GM23248 (cell line): ENCODE measurements at places on chromosomes 2 and 18. TPM values are rescaled to one million over a fixed set of nuclear protein-coding genes. Genes with fewer than 3 reads are reported as not detected.
A peak's percentile ranks its signal among the peaks of the same experiment; 100 is the strongest.

GRCh38 chr2:51322613-51323012, 290.7 kb upstream of the NRXN1 start:
- DNase-seq = no peak

The EGR4 gene
- polyA plus RNA-seq = 0.08 TPM in 1 of 2 replicates, not detected in the other

DNA sequence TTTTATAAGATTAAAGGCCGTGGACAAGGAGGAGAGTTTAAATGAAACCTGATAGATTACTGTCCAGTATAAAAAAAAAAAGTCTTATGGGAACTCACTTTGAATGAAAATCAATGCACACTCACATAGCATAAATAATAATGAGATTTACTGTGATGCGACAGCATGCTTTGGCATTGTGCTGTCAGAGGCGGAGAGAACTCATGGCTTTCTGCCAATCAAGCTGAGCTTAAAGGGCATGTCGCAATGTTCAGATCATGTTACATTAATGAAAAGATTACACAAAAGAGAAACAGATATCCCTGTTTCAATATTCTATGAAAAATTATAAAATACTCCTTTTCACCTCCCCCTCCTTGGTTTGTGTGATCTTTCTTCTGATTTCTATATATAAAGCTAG, 310.8 kb downstream of the ERBB4 start:
- DNase-seq = peak; percentile 91

GRCh38 chr2:58698620-58699019, 457.5 kb upstream of the FANCL start:
- DNase-seq = no peak

GRCh38 chr2:31296641-31297287, 62.8 kb downstream of the EHD3 start:
- peak; percentile 83 for DNase-seq

GRCh38 chr2:28547223-28547860, 51.5 kb downstream of the PLB1 start:
- no peak for DNase-seq

- peak; percentile 31 for DNase-seq
These were observed 71.4 kb upstream of the TMEM87B start for GRCh38 chr2:111983478-111984212.

The LRP1B gene
- not detected in 2 replicates for polyA plus RNA-seq

- no peak for DNase-seq
These were observed 121.6 kb downstream of the EHBP1 start for GRCh38 chr2:62826953-62827675.

The DTNA gene
- polyA plus RNA-seq = 5.5 and 6.2 TPM in 2 replicates

The INO80B gene
- polyA plus RNA-seq = 3.8 and 4.9 TPM in 2 replicates

DNA sequence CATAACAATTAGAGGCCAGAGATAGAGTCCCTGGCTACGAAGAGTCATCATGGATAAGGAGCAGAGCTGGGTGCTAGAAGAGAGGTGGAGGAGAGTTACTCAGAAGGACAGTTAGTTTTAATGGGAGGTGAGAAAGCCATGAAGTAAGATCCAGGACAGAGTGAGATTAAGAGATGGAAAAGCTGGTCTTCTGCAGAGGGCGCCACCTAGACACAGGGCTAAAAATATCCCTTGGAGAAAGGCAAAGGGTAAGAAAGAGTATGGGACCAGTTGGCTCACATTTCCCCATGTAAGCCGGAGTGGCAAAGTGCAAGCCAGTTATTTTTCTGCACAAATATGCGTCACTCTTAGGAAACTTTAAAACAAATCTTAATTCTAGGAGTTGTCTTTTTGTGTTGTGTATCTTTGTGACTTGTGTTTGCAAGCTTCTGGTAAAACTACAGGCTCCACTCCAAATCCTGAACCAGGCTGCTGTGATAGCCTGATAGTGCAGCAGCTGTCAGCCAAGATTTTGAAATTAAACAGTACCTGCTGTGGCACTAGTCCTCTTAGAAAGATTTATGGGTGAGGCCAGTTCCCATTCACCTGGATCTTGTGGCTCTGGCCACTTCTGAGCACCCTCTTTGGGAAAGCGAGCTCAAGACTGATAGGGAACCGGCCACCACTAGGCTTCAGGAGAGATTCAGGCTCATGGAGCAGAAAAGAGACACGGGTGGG, 204.2 kb downstream of the TPGS2 start:
- DNase-seq = no peak

- DNase-seq = peak; percentile 28
These were observed 111.4 kb upstream of the PGAP1 start for GRCh38 chr2:197037863-197038398.

The TCF7L1 gene
- polyA plus RNA-seq = 1.8 and 1.9 TPM in 2 replicates

DNA sequence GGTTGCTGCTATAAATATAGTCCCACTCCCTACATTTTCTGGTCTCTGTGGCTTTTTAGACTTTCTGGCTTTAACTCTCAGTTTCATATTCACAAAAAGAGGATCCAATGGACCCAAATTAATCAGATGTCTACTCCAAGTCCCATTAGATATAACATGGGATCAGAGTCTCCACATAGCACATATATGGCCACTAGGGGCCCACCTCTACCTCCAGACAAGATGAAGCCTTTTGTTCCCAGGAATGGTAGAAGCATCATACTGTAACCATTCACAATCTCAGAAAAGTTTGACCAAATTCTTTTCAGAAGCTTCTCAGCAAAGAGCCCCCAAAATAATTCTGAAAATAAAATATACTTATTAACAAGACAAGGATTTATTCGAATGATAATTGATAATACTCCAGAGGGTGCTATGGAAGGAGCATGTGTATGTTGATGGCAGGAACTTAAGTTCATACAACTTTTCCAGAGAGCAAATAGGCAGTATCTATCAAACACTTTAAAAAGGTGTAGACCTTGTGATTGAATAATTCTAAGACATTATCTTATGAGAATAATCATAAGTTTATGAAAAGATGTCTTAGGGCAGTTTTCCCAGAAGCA, 382.3 kb upstream of the CRIM1 start:
- DNase-seq = peak; percentile 57

DNA sequence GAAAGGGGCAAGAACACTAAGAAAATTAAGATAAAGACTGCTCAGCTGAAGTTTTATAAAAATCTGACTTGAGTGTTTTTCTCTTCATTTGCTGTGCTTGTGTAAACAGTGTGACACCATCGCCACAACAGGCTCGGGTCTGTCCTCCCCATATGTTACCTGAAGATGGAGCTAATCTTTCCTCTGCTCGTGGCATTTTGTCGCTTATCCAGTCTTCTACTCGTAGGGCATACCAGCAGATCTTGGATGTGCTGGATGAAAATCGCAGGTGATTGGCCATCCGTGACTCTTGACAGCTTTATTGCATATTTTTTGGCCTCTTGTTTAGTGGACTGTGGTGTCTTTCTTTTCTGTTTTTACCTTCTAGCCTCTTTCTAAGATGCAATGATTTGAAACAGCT, 22.1 kb downstream of the MFF start:
- no peak for DNase-seq

DNA sequence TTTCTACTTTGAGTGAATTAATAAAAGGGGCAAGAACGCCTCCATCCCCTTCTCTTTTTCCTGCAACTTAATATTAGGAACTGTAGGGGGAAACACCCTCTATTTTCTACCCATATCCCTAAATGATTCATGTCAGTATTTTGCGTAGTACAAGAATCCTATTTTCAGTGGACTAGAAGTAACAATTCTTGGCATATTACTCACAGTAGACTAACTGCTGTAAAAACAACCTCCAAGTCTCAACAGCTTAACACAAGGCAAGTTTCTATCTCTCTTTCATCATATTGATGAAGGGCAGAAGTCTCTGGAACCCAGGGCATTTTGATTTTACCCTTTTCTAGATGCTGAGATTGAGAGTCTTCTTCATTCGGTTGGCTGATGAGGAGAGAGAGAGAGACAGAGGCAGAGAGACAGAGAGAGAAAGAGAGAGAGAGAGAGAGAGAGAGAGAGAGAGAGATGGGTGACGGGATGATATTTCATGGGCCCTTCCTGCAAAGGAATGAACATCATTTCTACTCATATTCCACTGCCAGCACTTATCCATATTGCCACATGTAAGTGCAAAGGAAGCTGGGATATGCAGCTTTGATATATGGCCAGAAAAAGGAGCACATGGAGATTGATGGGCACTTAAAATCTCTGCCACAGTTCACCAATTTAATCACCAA, 481.6 kb downstream of the LPIN1 start:
- DNase-seq = peak; percentile 68

- no peak for DNase-seq
These were observed 105.9 kb upstream of the AQP4 start for GRCh38 chr18:26971409-26971808.

The HSBP1L1 gene
- 27.0 and 28.7 TPM in 2 replicates for polyA plus RNA-seq

DNA sequence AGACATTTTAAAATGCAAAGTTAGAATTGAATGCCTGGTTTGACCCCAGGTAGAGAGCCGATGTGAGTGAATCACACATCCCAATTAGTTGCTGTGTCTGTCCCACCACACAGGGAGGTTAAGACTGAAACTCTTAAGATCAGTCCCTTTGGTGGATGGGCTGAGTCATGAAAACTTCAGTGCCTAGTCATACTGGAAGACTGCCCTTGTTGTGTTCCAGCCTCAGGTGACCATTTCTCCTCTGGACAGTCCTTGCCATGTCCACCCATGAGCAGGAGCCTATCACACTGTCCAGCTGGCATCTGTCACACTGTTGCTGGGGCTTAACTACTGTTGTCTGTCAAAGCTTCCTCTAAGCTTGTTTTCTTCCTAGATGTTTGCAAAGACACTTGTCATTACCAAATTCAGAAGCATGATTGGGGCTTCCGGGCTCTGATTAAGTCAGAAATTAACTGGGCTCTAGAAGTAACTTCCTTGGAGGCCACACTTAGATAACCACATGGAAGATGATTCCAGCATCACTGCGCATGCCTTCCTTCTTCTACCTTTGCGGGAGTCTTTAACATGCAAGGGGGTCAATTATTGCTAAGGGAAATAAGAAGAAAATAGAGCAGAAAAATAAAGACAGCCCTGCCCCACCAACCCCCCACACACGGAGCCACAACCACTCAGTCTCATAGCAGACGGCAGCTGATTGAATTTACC, 21.3 kb downstream of the CYRIA start:
- peak; percentile 13 for DNase-seq

The NR4A2 gene
- 1.9 and 2.9 TPM in 2 replicates for polyA plus RNA-seq

The TP53I3 gene
- 81.7 and 85.3 TPM in 2 replicates for polyA plus RNA-seq

The DPP10 gene
- not detected in 2 replicates for polyA plus RNA-seq

The ADAM23 gene
- polyA plus RNA-seq = 1.7 and 1.8 TPM in 2 replicates

DNA sequence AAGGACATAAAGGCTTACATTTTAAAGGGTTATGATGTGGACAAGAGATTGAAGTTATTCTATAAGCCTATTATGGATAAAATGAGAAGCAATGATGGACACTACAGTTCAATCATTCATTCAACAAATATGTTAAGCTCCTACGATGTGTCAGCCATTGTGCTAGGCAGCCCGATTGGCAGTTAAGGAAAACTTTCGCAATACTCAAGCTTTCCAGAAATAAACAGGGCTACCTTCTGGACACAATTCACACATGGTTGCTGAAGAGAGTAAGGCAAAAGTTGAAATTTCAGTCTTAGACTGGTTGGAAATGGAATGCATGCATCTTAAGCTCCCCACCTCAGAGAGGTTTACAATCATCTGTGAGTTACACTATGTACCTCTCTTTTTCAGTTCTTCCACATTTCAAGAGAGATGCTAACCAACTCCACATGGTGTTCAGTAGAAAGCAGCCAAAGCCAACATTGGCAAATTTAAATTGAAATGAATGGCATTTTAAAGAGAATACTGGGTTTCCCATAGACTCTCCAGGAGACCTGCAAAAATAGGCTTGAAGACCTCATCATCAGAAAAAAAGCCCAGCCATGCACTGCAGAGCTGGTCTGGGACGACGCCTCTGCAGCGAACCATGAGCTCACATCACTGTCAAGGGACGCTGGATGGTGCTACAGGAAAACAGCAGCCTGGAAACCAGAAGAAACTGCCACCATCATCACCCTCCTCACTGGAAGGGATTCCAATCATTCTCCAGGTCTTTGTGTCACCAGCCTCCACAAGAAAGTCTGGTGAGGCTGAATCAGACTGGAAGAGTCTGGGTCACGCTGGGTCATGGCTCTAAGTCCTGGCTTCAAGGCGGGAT, 276.3 kb downstream of the AFF3 start:
- peak; percentile 40 for DNase-seq

The RIT2 gene
- not detected in 2 replicates for polyA plus RNA-seq

DNA sequence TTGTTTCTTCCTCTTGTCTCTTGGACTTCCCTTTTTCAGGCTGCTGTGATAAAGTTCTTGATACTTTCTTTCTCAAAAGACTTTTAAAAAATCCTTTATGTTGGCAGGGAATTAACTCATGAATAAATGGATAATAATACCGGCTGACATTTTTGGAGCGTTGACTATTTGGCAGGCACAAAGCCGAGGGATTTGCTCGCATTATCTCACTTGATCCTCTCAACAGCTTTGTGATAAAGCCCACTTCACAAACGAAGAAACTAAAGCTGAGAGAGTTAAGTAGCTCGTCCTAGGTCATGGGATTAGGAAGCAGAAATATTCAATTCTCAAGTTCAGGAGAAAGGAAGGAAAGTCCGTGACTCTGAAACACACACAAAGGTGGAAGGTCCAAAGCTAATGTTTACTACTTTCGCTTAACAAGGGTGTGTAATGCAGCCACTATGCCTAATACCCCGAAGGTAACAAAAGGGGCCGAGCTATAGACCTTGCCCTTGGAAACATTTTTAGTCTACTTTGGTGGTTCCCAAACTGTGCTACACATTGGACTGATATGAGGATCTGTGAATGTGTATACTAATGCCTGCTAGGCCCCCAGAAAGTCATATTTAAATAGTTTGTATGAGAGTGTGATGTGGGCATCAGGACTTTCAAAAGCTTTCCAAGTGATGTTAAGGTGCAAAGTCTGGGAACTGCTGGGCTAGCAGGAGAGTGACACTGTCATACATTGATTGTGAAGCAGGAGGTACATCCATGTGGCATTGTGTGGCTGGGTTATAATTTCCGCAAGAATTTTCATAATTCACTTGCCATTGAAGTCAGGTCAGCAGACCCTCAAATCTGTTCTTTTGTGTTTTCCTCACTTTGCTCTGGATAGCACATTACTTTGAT, 508.4 kb downstream of the PLCL1 start:
- DNase-seq = no peak

The SERPINB11 gene
- not detected in 2 replicates for polyA plus RNA-seq

The TSHZ1 gene
- polyA plus RNA-seq = 2.2 and 2.4 TPM in 2 replicates

The CASP8 gene
- 11.7 and 12.2 TPM in 2 replicates for polyA plus RNA-seq

The PRR30 gene
- polyA plus RNA-seq = not detected in 2 replicates

GRCh38 chr2:128549646-128550260, 231.1 kb upstream of the HS6ST1 start:
- DNase-seq = no peak
